G401 (cell line): ENCODE measurements at places on chromosomes 13 and 19.

- DNase-seq: no peak
Observed at GRCh38 chr19:14402332-14403144, 16.6 kb downstream of the DDX39A start.

DNA sequence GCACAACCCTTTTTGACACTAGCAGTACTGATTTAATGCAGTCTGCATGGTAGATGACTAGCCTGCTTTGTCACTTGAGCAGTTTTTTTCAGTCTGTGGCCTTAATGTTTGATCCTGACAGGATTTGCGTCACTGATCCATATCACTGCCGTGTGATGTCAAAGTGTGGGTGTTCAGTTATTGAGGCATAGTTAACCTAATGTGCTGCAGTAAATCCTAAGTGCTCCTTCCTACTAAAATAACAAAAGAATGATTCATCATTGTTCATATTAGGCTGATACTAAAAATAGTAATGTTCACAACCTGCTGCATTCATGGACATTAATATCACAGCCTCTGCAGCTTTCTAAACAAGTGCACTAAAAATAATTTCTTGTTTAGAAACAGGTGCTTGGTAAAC lies 121.9 kb upstream of the MLNR start:
- DNase-seq: peak; percentile 63

GRCh38 chr13:28494778-28495537 lies at the start of gene FLT1:
Gene FLT1, minus strand, starts transcription at chr13:28495128. Its CDS starts 285 bp downstream, at chr13:28494843.
- peak; percentile 22 for DNase-seq

DNA sequence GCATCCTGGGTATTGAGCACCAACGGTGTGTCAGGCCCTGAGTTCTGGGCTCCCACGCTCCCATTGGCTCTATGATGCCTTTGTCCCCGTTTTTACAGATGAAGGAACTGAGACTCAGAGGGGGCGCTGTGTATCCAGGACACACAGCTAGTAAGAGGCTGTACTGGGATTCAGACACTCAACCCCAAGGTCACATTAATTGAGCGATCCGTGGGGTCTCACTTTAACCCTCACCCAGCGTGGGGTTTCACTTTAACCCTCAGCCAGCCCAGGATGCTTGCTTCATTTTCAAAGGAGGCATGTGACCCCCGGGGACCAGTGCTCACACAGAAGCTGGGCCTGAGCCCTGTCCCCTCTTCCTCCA lies 42.6 kb downstream of the CYP4F22 start:
- no peak for DNase-seq

GRCh38 chr13:94704377-94705080 lies 7.8 kb downstream of the SOX21 start:
- DNase-seq: no peak

GRCh38 chr13:49098771-49099512 lies 121.2 kb upstream of the MLNR start:
- DNase-seq: peak; percentile 40

DNA sequence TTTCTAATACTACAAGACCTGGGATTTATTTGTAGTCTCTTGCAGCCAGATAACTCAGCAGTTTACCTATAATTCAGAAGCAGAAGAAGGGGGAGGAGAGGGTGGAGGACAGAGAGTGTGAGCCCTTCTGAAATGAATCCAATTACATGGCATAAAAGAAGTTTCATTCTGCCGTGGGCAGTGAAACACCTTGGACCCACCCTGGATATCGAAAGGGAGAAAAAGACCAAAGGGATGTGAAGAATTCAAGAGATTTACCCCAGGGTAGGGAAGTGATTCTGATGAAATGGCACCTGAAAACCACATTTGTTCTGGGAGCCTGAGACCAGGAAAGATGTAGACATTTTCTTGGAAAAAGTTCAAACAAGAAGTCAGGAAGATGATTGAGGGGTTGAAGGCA lies 140.9 kb downstream of the NDFIP2 start:
- no peak for DNase-seq

DNA sequence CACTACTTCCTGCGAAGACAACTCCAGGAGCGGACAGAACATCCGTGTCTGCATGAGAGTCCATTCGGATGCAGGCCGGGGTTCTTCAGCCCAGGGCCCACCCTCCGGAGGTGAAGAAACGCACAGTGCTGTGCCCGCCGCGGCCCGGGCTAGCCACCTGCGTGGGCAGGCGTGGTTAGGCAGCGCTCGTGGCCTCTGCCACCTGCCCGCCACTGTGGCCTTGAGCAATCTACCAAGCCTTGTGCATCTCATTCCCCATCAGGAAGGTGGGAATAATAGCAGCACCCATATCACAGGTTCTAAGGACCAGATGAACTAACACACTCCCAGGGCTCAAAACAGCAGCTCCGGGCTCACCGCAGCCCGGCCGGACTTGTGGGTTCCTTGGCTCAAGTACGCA lies 26.7 kb upstream of the PABPC3 start:
- DNase-seq: no peak
